Renal cortical epithelial cell (primary cell): ENCODE measurements at places on chromosomes 3 and 15. TPM values are rescaled to one million over a fixed set of nuclear protein-coding genes. Genes with fewer than 3 reads are reported as not detected.

- DNase-seq: no peak
Measured at GRCh38 chr3:156825795-156826143, 384 bp upstream of the LEKR1 start.

DNA sequence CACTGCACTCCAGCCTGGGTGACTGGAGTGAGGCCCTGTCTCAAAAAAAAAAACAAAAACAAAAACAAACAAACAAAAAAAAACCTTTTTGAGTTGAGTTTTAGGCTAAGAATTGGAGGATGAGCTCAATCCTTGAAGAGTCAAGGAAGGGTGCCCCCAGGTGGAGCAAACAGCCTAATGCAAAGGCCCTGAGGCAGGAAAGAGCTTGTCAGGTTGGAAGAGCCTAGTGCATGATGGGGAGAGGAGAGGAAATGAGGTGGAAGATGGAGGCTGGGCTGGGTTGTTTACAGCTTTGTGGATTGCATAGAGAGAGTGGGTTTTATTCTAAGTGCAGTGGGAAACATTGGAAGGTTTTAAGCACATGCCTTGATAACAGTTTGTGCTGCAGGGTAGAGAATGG is 2.1 kb upstream of the SNX22 start:
- DNase-seq: no peak

The USP50 gene
- 0.40 TPM in 1 of 2 replicates, not detected in the other for total RNA-seq

DNA sequence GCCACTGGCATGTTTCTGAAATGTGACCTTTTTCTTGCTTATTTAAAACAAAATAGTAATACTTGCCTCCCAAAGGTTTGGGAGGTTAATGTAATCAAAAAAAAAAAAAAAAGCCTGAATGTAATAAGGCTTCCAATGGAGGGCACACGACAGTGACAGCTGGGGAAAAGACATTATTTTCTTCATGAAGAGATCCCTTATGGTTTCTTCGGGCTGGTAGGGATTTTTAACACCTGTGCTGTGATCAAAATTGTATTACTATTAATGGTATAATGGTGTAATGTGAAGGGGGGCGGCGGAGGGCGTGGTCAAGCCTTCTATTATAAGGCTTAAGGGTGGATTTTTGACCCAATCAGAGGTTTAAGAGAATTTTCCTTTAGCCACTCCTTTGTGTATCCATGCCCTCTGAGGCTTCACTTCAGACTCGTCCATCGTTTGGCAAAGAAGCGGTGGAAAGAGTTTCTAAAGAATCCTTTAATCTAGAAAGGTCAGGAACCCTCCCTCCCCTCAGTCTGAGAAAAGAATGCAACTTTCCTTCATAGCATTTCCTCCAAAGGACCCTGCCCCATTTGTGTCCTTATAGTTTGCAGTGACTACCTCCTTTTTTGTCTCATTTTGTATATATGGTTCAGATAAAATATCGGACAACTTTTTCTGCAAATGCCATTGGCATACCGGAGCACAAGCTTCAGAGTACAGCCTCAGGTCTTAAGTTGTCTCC is 89.5 kb upstream of the CHD2 start:
- peak; percentile 88 for DNase-seq

The SLC12A1 gene
- 0.17 and 14.1 TPM in 2 replicates for total RNA-seq

DNA sequence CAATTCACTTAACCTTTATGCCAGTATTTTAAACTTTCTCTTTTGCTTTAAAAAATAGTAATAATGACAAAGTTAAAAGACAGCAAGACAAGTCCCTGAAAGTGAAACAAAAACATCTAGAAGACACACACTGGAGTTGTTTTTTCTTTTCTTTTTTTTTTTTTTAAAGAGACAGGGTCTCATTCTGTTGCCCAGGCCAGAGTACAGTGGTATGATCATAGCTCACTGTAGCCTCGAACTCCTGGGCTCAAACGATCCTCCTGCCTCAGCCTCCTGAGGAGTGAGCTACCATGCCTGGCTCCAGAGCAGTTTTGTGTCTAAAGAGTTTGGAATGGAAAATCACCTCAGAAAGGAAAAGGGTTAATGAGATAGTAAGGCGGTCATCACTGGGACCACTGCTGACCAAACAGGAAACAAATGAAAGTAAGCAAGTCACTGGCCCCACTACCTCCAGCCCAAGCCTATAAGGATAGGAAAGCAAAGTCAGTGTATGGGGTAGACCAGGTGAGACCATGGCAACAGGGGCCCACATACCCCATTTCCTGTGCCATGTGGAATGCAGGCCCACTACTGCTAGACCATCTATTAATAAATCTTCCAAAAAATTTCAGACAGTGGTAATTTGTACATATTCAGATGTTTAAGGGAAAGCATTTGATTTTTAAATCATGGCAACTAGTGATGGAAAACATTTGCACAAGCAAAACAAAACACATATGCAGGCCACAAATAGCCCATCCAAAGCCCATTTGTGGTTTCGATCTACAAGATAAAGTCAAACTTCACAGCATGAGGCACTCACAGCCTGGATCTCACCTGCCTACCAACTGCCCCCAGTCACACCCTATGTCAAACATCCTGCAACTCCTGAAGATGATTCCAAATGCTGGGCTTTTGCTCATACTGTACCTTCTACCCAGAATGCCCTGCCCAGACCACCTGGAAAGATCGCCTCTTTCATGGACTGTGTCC is 62.6 kb downstream of the OSBPL10 start:
- DNase-seq: peak; percentile 35

DNA sequence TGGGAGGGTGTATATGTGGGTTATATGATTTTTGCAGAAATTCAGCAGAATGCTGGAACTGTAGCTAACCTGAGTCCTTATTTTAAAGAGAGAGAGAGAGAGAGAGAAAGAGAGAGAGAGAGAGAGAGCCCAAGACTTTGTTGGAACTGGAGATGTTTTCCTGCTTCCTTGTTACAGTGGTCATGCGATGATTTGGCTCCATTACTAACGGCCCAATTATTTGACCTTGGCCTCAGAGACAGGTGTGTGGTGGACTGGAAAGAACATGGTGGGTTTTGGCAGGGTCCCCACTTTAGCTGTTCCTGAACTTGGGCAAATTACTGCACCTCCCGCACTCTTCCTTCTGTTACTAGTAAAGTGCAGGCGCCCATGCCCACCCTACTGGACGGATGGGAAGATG is 14.8 kb upstream of the ACSBG1 start:
- no peak for DNase-seq

DNA sequence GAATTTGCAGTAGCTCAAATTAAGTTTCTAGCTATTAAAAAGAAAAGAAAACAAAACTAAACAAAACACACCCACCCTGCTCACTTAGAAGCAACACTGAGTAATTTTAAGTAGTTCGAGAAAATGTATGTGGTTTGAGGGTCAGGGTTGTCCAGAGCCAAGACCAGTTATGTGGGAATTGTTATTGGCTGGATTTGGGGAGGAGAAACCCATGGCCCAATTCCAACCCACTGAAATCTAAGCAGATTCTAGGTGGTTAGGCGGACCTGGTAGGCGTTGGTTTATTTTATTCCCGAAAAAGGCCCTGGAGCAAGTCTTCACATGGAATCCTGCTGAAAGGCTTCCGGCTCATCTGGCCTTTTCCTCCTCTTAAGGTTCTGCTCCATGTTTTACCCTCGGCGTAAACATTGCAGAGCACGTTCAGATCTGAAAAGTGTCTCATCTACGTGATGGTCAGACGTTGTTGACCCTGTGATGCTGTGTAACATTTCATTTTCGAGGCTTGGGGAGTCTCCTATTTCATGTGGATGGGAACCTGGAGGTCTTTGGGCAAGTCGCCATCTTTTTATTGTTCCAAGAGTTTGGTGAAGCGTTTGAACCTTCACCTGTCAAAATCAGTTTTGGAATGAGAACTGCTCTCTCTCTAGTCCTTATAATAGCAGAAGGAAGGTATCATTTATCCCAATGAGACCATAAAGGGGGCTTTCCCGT is 64.0 kb downstream of the FLNB start:
- peak; percentile 81 for DNase-seq

GRCh38 chr3:122794779-122795673 is at the start of gene SLC49A4:
Gene SLC49A4, plus strand, starts transcription at chr3:122795069. Its CDS starts 124 bp downstream, at chr3:122795193.
- DNase-seq: peak; percentile 86

The HHLA2 gene
- total RNA-seq: 0.05 and 2.3 TPM in 2 replicates

DNA sequence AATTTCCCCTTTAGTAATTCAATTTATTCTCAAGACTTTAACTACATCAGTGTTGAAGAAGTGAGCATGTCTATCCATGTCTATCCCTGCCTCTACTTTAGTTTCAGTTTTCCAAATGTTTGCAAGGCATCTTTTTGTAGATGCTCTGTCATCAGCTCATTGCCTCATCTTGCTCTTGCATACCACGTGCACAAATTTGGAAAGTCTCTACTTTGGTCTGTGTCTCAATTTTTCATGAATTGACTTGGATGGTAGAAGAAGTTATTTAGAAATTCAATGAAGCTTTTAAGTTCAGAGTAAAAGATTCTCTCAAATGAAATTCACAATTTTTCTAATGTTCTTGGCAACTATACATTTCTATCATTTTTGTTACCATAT is 55.3 kb downstream of the CLDN1 start:
- DNase-seq: no peak

DNA sequence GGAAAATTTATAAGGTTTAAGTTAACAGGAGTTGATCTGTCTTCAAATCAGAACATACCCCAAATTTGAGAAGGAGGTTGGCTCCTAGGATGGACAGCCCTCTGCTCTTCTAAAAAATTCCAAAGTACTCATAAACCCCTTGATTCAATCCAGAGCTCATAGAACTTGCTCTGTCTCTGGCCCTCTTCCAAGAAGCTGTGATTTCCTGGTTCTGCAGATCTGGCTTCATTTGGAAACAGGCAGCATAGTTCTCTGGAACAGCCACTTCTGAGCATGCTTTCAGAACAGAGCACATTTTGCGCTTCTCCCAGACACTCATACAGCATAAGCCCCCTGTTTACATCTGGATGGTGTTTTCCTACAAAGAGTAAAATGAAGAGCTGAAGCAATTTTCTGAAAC is 96.7 kb downstream of the KBTBD8 start:
- no peak for DNase-seq

DNA sequence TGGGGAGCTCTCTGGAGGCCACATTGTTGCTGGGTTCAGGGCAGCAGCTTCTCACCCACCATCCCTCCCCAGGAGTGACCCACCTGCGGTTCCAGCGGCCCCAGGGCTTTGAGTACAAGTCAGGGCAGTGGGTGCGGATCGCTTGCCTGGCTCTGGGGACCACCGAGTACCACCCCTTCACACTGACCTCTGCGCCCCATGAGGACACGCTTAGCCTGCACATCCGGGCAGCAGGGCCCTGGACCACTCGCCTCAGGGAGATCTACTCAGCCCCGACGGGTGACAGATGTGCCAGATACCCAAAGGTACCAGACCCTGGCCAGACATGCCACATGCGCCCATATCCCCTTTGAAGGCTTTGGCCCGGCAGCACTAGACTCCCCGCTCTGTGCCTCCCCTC is 26.1 kb downstream of the SHF start:
- DNase-seq: no peak

The CACNA2D3 gene
- 1.4 and 3.2 TPM in 2 replicates for total RNA-seq

- DNase-seq: peak; percentile 63
Measured at GRCh38 chr3:4904811-4905695, 74.2 kb upstream of the BHLHE40 start.

GRCh38 chr3:46435081-46435726 is 28.1 kb downstream of the CCRL2 start:
- DNase-seq: no peak

DNA sequence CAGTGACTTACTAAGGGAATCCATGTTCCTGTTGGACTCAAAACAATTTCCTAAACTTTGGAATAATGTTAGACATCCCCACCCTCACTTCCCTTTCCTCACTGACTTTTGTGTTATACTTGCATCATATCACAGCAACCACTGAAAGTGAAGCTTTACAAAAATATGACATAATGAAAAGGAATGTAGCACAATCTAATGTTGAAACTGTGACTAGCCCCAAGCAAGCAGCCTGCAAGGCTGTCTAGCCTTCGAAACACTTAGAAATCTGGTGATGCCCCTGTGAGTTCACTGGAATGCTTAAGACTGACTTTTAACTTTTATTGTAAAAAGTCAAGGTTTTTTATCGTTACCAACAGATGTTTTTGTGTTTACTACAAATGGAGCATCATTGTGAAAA is 203.7 kb upstream of the ZNF385D start:
- no peak for DNase-seq

DNA sequence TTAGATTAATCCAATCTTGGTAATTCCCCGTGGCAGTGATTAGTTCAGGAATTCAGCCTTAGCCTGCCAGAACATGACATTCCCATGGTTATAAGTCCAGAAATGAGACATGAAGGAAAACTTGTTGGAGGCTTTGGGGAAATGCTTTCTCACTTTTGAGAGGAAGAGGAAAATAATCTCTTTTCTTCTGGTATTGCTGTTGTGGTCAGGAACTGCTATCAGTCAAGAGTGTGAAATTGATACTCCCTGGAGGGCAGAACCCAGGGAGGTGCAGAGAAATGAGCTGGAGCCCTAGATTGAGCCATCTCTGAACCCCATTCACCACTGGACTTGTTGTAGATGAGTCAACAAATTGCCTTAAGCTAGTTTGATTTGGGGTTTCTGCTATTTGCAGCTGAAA is 38.6 kb upstream of the APH1B start:
- peak; percentile 42 for DNase-seq

- peak; percentile 81 for DNase-seq
Measured at GRCh38 chr3:46960081-46960701, 16.4 kb downstream of the CCDC12 start.

DNA sequence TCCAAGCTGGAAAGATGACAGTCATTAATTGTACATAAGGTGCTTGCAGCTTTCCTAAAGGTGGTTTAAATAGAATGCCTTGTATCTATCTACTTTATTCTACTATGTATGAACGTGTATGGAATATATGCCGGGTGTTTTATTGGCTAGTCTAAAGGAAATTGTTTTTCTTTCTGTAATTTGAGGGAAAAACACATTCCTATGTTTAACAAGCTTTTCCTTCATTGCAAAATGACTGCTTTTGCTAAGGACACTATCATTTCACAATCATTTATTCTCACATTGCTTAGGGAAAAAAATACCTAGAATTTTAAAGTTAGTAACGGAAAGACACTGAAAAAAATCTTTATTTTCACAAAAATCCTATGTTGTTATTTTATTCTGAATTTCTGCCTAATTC is 141.7 kb downstream of the WDR76 start:
- no peak for DNase-seq

DNA sequence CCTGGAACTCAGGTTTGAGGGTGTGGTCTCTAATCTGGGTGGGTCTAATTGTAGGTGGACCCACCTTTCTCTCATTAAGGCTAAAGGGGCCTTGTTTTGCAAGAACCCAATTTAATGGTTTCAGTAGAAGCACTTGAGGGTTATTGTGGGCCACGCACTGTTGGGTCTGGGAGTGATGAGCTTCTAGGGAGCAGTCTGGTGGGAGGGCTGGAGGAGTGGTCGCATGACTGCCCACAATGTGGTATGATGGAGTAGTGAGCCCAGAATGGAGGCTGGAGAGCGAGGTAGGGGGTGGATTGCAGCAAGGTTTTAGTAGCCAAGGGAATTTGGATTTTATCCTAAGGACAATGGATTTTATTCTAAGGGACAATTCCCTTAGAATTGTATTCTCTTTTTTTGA is 2.7 kb downstream of the TATDN2 start:
- no peak for DNase-seq
